ENCODE measurements at places on chromosomes 3 and 15. TPM values are rescaled to one million over a fixed set of nuclear protein-coding genes. Genes with fewer than 3 reads are reported as not detected.

Gene DLG1
- 21.3 TPM for total RNA-seq

Gene MORC1
- total RNA-seq: 0.02 TPM

Gene AADAC
- 9.0 TPM for total RNA-seq

Gene HRH1
- 6.1 TPM for total RNA-seq

Gene SLC9C1
- total RNA-seq: not detected

Gene CPLX3
- total RNA-seq: not detected

Gene ZIC4
- total RNA-seq: not detected

Gene STRIT1
- not detected for total RNA-seq

Gene BFSP2
- total RNA-seq: not detected

Data from A549 treated with dexamethasone at 1 μM for 4 hours (cell line).